A549 treated with AZD2906 at 1 μM for 4 hours (cell line): ENCODE measurements at places on chromosomes 1 and 21. TPM values are rescaled to one million over a fixed set of nuclear protein-coding genes. Genes with fewer than 3 reads are reported as not detected.

RHD gene
- not detected in 5 replicates for total RNA-seq

CASQ1 gene
- 0.03 to 0.10 TPM in 2 of 5 replicates, not detected in the others for total RNA-seq

EPHB2 gene
- 29.5 to 35.6 TPM (median 34.4 TPM) in 5 replicates for total RNA-seq

MMP23B gene
- 0.29 to 0.84 TPM (median 0.60 TPM) in 5 replicates for total RNA-seq

LAD1 gene
- 0.63 to 1.3 TPM (median 1.0 TPM) in 5 replicates for total RNA-seq

FCRLB gene
- 1.0 to 1.8 TPM (median 1.7 TPM) in 5 replicates for total RNA-seq

SLC19A2 gene
- 31.7 to 39.7 TPM (median 33.7 TPM) in 5 replicates for total RNA-seq

COL11A1 gene
- 1.3 to 2.6 TPM (median 2.4 TPM) in 5 replicates for total RNA-seq

ILDR2 gene
- 0.01 to 0.10 TPM (median 0.03 TPM) in 4 of 5 replicates, not detected in the other for total RNA-seq

PADI3 gene
- 0.71 to 1.0 TPM (median 0.84 TPM) in 5 replicates for total RNA-seq

PGLYRP4 gene
- total RNA-seq, result not detected in 5 replicates

PTGFRN gene
- total RNA-seq, result 10.8 to 15.9 TPM (median 13.3 TPM) in 5 replicates

IL12RB2 gene
- total RNA-seq, result 0.07 to 0.25 TPM (median 0.09 TPM) in 5 replicates

GBP1 gene
- total RNA-seq, result 0.08 to 0.19 TPM (median 0.14 TPM) in 5 replicates

CBR3 gene
- 9.9 to 11.6 TPM (median 11.3 TPM) in 5 replicates for total RNA-seq

TRIM58 gene
- total RNA-seq, result not detected in 5 replicates

POU3F1 gene
- total RNA-seq, result 0.03 to 0.06 TPM in 2 of 5 replicates, not detected in the others

RPS6KA1 gene
- 13.9 to 17.0 TPM (median 16.5 TPM) in 5 replicates for total RNA-seq

CLCA4 gene
- not detected in 5 replicates for total RNA-seq

SLC5A9 gene
- 0.05 TPM in 1 of 5 replicates, not detected in the others for total RNA-seq

RGS16 gene
- total RNA-seq, result 0.16 to 0.28 TPM (median 0.22 TPM) in 5 replicates

RORC gene
- total RNA-seq, result 0.01 to 0.05 TPM (median 0.03 TPM) in 5 replicates

PLA2G2F gene
- not detected in 5 replicates for total RNA-seq
